ENCODE measurements at places on chromosomes 13 and 19.
A peak's percentile ranks its signal among the peaks of the same experiment; 100 is the strongest.

- no peak for DNase-seq
These were observed 549.0 kb downstream of the GPC6 start for GRCh38 chr13:93775507-93776108.

DNA sequence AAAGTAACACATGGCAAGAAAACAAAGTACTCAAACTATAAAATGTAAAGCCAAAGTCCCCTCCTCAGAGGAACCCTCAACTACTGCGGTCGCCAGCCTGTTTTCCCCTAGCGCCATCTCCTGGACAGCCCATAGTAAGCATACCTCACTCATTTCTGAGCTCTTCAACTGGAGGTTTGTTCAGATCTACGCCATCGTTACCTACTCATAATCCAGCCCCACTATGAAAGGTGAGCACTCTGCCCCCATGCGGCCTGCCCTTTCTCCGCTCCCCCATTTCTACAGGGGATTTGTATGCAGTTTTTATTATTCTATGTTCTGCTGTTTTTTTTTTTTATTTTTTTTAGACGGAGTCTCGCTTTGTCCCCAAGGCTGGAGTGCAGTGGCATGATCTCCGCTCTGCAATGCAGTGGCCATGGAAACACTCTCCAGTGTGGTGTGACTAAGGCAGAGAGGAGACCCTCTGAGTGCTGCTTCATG lies 26.2 kb downstream of the OPA3 start:
- peak; percentile 32 for DNase-seq

- no peak for DNase-seq
These were observed 22.5 kb upstream of the SLC35E1 start for GRCh38 chr19:16594681-16595091.

- no peak for DNase-seq
These were observed 17.3 kb upstream of the KL start for GRCh38 chr13:32998966-32999365.

DNA sequence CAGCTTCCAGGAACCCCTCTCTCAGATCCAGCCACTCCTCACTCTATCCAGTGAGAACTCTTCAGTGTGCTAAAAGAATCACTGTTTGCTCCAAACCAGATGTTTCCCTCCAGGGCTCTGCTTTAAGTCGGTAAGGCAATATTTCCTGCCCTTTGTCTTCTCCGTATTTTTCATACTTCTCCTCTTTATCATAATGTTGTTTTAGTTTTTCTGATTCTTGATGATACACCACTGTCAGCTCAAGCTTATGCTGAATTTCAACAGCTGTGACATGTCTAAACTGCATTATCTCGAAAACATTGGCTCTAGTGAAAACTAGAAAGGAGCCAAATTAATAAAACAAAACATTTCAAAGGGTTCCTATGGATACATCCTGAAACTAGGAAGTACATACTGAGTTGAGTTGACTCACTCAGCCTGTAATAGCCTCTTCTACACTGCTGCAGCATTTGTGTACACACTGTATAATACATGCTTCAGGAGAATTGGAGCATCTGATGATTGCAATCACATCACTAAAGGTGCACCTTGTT lies 39.8 kb downstream of the GPR180 start:
- no peak for DNase-seq

DNA sequence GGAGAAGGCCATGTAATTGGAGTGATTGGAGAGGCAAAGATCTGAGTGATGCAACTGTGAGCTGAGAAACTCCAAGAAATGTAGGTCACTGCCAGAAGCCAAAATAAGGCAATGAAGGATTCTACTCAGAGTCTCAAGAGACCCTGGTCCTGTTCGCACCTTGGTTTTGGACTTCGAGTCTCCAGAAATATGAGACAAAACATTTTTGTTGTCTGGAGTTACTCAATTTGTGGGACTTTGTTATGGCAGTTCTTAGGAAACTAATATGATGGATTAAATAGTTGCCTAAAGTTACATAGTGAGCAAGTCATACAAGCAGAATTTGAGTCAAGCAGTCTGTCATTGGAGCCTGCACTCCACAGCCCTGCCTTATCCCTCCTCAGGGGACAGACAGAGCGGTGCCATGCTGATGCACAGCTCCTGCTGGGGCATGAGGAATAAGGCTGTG lies 104.2 kb downstream of the ITGBL1 start:
- no peak for DNase-seq

DNA sequence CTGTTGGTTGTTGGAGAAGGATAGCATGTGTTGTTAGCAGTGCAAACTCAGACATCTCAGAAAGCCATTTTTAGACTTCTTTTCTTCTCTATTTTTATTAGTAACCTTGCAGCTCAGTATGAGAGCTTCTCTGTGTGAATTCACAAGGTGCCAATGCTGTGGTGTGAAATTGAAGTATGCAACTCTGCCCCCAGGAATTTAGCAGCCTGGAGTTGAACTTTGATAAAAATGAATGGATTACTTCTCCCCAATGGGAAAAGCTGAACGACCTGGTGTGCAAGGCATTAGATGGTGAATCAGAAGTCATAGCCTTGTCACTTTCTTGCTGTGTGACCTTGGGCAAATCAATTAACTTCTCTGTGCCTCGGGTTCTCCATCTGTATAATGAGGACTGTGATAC lies 512.3 kb upstream of the PCDH9 start:
- DNase-seq, result no peak

DNA sequence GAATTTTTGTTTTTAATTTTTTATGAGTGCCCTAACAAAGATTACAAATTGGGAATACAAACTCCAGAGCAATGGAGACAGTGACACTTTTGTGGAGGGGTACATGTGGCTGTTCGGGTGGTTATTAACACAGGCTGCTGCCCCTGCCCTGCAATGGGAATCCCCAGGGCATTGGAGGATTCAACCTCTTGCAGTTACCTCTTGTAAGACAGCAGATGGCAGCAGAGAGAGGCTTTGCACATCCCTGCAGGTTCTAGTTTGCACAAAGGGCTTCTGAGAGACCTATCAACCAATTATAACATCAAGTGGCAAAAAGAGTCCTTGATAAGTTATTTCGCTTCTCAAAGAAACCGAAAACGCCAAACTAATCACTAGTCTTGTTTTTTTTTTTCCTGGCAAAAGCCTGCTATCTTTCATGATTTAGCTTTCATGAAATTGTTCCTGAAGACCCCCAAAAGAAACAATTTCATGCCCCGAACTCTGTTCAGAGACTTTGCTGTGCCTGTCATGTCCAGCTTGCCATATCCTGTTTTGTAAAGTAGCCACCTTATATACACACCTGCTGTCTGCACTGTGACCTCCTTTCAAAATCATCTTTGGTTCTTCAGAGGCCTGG lies 10.4 kb downstream of the GJB2 start:
- no peak for DNase-seq

GRCh38 chr13:72692884-72693514 lies 34.4 kb downstream of the MZT1 start:
- no peak for DNase-seq

DNA sequence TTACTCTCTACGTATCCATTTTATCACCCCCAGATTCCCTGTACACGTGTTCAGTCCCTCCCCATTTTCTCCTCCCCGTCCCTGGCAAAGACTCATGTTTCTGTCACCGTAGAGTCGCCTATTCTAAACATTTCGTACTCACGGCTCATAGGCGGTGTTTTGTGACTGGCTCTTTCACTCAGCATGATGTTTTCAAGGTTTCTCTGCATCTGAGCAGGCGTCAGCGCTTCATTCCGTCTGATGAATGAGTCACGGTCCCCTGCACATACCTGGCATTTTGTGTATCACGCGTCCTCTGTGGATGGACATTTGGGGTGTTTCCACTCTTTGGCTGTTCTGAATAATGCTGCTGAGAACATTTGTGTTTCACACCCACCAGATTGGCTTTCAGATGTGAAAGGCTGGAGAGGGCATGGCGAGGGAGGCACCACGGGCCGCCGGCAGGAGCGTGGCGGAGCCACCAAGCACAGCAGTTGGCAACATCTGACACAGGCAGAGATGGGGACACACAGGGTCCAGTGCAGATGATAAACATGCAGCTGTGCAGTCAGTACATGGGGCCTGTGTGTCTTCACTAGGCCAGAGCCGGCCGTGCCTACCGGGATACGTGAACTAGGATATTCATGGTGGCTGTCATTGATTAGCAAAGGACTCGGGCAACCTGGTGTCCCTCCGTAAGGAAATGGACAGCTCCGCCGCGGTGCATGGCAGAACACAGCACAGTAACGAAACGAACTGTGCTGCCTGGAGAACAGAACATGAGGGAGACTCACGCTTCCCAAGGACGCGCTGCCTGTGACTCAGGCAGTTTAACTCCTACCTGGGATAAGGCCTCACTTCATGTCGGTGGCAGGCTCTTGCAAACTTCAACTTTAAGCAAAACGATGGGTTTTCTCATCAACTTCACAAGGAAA lies 117.2 kb downstream of the ATP11A start:
- no peak for DNase-seq

GRCh38 chr19:50387176-50387867 lies 3.2 kb downstream of the POLD1 start:
- no peak for DNase-seq

DNA sequence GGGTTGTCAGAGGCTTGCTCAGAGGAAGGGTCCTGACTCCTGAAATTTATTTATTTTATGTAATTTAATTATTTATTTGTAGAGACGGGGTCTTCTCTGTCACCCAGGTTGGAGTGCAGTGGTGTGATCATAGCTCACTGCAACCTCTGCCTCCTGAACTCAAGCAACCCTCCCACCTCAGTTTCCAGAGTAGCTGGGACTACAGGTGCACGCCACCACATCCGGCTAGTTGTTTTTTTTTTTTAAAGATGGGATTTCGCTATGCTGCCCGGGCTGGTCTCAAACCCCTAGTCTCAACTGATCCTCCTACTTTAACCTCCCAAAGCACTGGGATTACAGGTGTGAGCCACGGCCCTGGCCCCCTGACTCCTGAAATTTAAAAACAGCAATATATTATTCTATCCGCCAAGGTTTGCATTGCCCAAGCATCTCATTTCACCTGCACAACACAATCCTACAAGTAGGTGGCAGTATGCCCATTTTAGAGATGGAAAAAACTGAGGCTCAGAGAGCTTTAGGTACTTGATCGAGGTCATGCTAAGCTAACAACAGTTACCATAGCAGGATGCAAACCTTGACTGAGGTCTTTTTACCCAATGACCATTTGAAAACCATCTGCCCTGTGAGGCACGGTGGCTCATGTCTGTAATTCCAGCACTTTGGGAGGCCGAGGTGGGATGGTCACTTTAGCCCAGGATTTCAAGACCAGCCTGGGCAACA lies 18.1 kb downstream of the ARHGEF18 start:
- no peak for DNase-seq

DNA sequence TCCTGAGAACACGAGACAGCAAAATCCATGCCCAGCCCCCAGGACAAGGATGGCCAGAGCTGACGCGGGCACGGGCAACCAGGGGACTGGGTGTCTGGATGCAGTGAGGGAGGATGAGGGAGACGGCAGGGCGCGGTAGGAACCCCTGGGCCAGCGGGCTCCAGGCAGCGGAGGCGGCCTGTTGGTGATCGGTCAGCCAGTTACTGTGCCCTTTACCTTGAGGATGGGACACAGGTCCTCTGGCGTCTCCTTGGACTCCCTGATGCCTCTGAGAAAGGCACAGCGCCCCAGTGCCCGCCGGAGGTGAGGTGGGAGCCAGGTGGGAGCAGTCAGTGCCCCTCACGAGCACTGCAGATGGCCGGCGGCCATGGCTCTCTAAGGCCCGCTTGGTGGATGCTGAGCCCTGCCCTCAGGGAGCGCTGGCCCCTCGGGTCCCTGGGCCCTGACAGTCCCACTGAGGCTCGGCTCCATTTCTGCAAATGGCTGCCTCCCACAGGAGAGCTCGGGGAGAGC lies 31.2 kb downstream of the C13orf46 start:
- no peak for DNase-seq

DNA sequence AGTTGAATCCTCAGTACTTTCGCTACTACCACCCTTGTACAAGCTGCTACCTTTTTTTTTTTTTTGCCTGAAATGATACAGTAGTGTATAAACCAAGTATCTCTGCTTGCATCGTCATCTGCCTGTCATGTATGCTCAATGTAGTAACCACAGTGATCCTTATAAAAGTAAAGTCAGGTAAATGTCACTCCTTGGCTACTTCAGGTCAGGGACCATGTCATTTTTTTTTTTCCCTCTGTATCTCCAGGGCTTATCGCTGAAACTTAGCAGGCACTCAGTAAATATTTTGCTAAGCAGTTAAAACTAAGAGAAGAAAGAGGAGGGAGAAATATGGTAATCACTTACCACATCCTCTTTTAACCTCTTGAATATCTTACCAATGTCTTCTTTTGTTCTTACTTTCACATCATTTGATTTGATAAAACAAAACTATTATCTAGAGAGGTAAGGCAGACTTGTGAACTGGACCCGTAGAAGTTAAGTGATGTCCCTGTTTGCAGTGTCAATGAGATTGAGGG lies 96.8 kb upstream of the KLF12 start:
- no peak for DNase-seq

- DNase-seq, result no peak
These were observed 209.3 kb downstream of the HS6ST3 start for GRCh38 chr13:96299235-96299634.

DNA sequence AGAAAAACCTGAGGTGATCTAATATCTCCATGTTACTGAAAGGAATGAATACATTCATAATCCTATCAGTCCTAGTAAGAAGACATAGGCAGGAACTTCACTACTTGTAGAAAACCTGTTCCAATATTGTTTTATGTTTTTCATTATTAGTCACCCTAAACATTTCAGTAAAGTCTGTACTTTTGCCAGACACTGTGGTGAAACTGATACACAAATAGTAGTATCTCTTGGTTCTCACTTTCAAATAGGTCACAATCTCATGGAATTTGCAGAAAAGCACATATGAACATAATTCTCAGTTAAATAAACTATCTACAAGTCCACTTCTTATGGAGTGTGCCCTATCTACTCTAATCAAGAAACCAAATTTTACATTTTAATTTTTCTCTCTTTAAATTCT lies 88.3 kb upstream of the PCDH9 start:
- DNase-seq, result no peak

GRCh38 chr19:35977446-35978222 lies 17.4 kb upstream of the SDHAF1 start:
- no peak for DNase-seq
